ENCODE measurements at places on chromosomes 16 and 17.

DNA sequence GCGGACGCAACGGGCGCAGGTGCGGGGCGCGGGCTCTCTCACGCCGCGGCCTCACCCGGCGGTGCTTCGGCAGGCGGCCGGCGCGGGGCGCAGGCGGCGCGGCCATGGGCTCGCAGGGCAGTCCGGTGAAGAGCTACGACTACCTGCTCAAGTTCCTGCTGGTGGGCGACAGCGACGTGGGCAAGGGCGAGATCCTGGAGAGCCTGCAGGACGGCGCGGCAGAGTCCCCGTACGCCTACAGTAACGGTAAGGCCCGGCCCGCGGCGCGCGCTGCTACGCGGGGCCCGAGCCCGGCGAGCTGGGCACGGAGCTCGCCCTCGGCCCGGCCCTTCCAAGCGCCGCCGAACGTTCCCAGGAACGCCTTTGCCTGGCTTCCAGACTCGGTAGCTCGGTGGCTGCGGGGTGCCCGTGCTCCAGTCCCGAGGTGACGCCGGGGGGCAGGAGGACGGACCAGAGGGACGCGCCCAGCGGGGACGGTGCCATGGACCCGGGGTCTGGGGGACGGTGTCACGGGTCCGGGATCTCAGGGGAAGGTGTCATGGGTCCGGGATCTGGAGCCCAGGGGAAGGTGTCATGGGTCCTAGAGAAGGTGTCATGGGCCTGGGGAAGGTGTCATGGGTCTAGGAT is 435 bp downstream of the RAB40C start:
- no peak for DNase-seq

GRCh38 chr16:63458846-63459245 is 1422.6 kb upstream of the CDH8 start:
- no peak for DNase-seq

DNA sequence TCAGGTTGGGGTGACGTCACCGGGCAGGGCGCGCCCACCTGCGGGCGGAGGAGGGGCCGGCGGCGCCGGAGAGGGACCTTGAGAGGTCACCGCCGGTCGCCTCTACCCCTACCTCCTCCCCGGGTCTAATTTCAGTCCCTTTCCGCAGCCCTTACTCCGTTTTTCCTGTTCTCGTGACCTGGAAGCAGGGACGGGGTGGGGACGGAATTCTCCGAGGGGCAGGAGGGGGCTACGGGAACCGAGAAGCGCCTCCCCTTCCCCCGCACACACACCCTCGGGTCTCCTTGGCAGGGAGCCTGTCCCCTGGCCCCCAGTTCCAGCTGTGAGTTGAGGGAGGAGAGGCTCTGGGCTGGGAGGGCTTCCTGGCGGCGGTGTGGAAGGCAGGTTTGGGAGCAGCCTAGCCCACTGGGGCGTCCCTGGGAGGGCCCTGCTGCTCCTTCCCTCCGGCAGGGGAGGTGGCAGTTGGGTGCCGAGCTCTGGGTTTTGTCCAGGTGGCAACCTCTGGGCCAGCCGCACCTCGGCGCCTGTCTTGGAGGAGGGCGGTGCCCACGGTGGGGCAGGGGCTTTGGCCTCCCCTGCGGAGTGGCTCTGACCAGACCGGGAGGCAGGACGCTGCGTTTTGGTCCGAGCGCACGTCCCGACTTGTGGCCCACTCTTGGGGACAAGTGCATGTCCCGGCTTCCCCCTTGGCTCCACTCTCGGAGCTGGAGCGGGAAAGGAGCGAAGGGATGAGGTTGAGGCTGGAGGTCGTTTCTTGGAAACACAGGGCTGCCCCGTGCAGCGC is 773 bp downstream of the SYNGR3 start:
- DNase-seq, result no peak

GRCh38 chr17:9239793-9240658 is 218.7 kb downstream of the NTN1 start:
- DNase-seq, result no peak

- DNase-seq, result no peak
These were observed 29.7 kb upstream of the SSTR5 start for GRCh38 chr16:1042866-1043265.

GRCh38 chr16:84625556-84625955 is 7.7 kb upstream of the COTL1 start:
- DNase-seq, result no peak

- no peak for DNase-seq
These were observed 11.4 kb downstream of the MYL4 start for GRCh38 chr17:47220531-47220999.

DNA sequence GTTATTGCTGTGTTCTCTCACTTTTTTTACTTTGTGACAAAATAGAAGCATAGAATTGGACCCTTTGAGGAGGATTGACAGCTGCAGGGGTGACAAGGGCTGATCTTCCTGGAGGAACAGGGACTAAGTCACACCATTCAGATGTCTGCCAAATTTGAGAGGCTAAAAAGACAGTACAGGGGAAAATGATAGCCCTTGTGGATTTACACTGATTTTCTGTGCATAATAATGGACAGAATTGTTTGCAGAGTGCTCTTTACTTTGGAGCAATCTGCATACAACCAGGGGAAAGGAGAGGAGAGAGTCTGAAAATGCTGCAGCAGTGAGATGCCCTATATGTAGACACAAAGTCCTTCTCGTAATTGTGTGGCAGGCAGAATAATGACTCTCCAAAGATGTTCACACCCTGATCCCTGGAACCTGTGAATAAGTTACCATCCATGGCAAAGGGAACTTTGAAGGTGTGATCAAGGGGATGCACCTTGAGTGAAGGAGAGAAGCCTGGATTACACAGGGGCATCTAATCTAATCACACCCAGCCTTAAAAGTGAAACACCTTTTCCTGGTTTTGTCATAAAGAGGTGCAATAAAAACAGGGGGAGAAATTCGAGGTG is 221.4 kb upstream of the CPHXL start:
- no peak for DNase-seq

GRCh38 chr16:89971495-89972243 is 23.1 kb downstream of the DEF8 start:
- DNase-seq, result no peak

GRCh38 chr17:2241823-2242222 is 61.8 kb downstream of the SMG6 start:
- DNase-seq, result no peak

- no peak for DNase-seq
These were observed 13.4 kb downstream of the GAA start for GRCh38 chr17:80114758-80115157.

DNA sequence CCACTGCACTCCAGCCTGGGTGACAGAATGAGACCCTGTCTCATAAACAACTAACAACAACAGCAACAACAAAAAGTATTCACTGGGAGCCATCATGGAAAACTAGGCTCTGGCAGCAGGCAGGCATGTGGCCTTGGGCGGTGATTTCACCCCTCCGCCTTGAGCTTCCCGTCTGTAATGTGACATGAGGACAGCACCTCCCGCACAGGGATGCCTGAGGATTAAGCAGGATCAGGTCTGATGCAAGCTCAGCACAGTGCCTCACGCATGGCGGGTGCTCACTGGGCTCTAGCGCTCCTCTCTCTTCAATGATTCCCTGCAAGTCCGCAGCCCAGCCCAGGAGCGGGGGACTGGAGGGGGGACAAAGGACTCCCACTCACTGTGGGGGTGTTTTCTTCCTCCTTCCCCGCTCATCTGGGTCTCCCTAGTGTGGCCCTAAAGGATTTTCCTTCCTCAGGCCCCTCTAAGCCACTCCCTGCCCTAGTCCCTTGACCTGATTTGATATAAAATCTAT is 2.8 kb downstream of the PLCD3 start:
- no peak for DNase-seq

DNA sequence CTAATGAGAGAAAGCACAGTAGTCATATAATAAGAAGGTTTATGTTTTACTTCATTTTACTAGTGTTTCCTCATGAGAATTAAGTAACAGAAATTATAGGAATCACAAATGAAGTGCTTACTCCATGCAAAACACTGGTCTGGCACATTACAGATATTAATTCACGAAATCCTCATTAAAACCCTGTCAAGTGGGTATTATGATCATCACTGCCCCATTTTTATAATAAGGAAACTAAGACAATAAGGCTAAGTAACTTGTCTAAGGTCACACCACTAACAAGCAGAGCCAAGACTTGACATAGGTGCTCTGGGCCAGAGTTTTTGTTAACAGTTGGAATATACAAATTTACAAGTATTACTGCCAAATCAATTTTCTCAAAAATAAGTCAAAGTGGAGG is 83.0 kb downstream of the KANSL1 start:
- DNase-seq, result no peak

DNA sequence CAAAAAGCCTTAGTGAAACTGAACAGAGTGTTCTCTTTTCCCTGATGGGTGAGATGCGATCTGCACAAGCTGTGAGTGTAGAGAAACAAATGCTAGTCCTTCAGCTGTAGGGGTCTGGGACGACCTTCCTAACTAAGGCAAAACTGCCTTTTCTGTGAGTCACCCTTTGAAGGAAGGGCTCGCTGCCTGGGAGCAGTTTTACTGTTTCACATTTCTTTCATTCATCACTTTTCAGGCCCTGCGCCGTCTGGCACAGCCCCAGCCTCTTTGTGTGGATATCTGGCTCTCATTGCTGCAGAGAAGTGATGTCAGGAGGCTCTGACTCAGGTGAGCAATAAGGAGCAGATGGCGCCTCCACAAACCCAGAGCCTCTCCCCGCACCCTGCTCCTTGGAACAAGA is 57.4 kb downstream of the HS3ST3A1 start:
- DNase-seq, result no peak

DNA sequence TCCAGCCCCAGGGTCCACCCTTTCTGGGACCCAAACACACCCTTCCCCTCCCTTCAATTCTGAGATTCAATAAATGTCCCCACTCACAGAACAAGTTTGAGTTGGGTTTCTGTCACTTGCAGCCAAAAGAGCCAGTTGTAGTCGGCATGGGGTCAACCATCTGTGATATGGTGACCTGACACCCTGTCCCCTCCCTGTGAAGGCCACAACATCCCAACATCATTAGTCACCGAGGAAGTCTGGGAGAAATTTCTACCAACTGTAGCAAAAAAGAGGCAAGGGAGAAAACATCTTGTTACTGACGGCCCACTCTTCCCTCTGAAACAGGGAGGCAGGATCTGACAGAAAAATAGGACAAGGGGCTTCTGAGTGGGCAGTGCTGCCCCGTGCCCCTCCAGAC is 638 bp upstream of the LYZL6 start:
- no peak for DNase-seq

DNA sequence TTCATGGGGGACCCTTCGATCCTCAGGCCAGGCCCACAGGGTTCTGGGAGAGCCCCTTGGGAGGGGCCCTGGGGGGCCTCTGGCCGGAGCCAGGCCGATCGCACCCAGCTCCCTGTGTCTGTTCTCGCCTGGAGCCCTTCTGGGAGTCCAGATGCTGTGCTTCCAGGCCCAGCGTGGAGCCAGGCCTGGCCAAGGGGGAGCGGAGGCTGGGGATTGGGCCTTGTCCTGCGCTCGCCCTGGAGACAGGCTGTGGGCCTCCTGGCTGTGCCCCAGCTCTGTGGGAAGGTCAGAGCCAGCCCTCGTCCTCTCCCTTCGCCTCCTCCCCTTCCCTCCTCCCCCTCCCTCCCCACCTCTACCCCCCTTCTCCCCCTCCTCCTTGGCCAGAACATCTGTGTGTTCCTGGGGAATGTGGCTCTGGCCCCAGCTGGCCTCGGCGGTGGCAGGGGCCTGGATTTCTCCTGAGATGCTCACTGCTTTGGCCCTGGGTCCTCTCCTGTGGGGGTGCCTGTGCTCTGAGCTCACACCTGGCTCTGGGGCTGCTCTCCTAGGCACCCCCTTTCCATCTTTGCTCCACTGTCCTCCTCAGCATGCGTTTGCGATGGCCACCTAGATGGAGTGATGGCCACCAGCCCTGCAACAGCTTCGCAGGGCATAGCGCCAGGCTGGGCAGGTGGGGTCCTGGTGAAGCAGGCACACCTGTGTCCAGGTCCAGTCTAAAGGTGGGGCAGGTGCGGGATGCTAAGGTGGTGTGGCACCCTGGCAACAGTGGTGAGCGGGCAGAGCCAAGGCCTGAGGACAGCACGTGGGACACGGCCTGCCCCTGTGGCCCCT is 90.6 kb upstream of the CIBAR2 start:
- DNase-seq, result peak; percentile 23

DNA sequence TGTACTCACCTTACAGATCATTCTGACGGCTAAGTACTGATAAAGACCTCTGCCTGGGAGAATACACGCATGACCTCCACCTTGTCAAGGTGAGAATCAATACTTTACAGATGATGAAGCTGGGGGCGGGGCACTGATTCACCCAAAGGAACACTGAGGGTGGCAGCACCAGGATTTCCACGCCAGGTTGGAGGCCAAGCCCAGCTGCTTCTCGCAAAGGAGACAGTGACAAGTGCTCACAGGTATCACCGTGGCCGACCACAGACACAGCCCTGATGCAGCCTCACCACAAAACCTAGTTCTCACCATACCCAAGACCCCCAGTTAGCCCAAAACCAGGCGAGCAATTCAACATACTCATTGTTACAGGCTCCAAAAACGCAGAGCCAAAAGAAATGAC is 434.2 kb downstream of the SOX9 start:
- DNase-seq, result no peak

All from iPS DF 19.7 (cell line).